ENCODE measurements at places on chromosomes 4 and X. TPM values are rescaled to one million over a fixed set of nuclear protein-coding genes. Genes with fewer than 3 reads are reported as not detected.

The SHOX gene
- total RNA-seq = not detected

The NAP1L5 gene
- total RNA-seq = 11.6 TPM

The CDS1 gene
- total RNA-seq = 0.25 TPM

The TMEM192 gene
- total RNA-seq = 4.9 TPM

The IKBKG gene
- total RNA-seq = 13.8 TPM

The CACNA1F gene
- total RNA-seq = not detected

The ZNF711 gene
- total RNA-seq = 0.13 TPM

The MCF2 gene
- total RNA-seq = 0.12 TPM

The ADAMTS3 gene
- 11.1 TPM for total RNA-seq

The CA5B gene
- 20.6 TPM for total RNA-seq

The HMGB2 gene
- 99.5 TPM for total RNA-seq

The AREG gene
- total RNA-seq = not detected

The PRKG2 gene
- total RNA-seq = 0.56 TPM

The PAGE5 gene
- not detected for total RNA-seq

The STAP1 gene
- total RNA-seq = not detected

The LRCH2 gene
- total RNA-seq = 6.8 TPM

The DOK7 gene
- 0.19 TPM for total RNA-seq

The NKX6-1 gene
- total RNA-seq = not detected

The TBCK gene
- 45.3 TPM for total RNA-seq

The MAGEB17 gene
- total RNA-seq = not detected

The VGLL1 gene
- not detected for total RNA-seq

The SRD5A3 gene
- 12.9 TPM for total RNA-seq

The HAUS7 gene
- total RNA-seq = 14.3 TPM

The GABRG1 gene
- not detected for total RNA-seq

The RNF175 gene
- not detected for total RNA-seq

The HTRA3 gene
- total RNA-seq = 1.8 TPM

The MAGEB2 gene
- total RNA-seq = not detected

The RHOXF1 gene
- not detected for total RNA-seq

The ANK2 gene
- total RNA-seq = 226 TPM

The AGTR2 gene
- not detected for total RNA-seq

The FAM184B gene
- not detected for total RNA-seq

The ATP6AP1 gene
- total RNA-seq = 55.6 TPM

The TSPAN5 gene
- 31.5 TPM for total RNA-seq

The SLC9B1 gene
- 4.9 TPM for total RNA-seq

The TLR1 gene
- total RNA-seq = 2.6 TPM

The TBC1D8B gene
- total RNA-seq = 11.3 TPM

The SPATA18 gene
- total RNA-seq = 10.1 TPM

The RPA4 gene
- 0.79 TPM for total RNA-seq

The LDOC1 gene
- total RNA-seq = 8.8 TPM
